ENCODE measurements at places on chromosomes 1 and 21.

DNA sequence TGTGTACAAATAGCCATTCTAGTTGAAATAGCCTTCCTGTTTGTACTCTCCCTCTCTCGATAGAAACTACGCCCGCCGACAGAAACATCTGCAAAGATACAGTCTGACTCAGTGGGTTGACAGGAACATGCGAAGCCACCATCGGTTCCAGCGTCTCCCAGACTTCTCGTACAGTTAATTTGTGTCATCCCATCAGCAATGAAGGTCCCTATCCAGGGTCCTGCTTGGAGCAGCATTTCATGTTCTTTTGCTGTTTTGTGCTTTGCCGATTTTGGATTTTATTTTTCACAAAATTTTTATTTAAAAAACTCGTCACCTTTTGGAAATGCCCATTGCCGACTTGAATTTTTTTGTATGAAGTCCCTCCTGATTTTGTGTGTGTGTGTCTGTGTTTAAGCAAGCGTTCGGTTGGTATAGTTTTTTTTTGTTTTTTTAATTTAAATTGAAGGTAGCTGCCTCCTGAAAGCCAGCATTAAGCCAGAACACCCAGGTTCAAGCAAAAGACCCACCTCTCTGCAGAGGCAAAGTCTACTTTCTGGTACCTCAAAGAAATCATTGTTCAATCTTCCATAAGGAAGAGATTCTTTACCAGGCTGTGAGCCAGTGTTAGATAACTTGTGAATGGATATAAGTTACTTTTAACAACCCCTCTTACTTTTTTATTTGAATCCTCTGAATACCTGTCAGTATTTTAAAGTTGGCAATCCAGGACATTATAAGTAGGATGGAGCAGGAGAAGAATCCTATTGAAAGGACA lies 14.7 kb downstream of the FNDC5 start:
- DNase-seq: no peak

DNA sequence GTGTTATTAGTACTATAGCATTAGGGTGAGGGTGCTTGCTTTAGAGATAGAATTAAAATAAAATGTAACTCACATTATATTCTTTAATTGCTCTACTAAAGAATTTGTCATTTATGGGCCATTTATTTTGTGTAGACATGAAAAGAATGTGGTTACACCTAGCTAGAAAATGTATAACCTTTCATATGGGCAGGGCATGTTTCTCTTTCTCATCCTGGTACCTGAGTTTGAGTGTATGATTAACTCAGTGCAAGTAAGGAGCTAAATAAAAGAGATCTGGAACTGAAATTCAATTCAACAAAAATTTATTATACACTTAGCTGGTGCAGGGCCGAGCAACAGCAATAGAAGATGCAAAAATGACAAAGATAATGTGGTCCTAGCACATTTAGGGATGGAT lies 47.4 kb downstream of the MAP3K7CL start:
- no peak for DNase-seq

GRCh38 chr1:62012836-62013235 lies 181.8 kb upstream of the L1TD1 start:
- no peak for DNase-seq

DNA sequence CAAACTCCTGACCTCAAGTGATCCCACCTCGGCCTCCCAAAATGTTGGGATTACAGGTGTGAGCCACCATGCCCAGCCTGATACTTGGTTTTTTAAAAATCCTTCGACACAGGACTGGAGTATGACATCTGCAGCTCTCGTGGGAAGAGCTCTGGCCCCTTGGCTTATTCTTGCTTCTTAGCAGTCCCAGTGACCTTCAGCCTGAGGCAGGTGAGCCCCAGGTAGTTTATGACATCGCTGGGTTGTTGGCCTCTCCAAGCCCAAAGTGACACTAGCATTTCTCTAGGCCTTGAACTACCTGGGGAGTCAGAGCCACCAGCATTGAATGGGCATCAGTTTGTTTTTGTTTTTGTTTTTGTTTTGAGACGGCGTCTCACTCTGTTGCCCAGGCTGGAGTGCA lies 15.9 kb upstream of the IFNGR2 start:
- DNase-seq: no peak

DNA sequence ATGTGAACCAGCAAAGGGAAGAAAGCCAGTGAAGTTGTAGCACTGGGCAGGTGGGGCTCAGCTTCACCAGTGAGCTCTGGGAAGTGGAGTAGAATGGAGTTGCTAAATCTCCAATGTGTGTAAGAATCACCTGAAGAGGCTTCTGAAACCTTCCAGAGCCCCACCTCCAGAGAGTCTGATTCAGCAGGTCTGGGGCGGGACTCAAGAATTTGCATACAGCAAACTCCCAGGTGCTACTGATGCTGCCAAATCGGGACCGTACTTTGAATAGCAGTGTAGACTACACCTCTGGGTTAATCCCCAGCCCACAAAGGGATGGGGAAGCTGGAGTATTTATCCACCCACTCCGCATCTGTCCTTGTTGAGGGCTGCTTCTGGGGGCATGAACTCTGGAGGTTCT lies 154.3 kb downstream of the IGSF21 start:
- no peak for DNase-seq

GRCh38 chr1:198500096-198500495 lies 40.4 kb downstream of the ATP6V1G3 start:
- no peak for DNase-seq

DNA sequence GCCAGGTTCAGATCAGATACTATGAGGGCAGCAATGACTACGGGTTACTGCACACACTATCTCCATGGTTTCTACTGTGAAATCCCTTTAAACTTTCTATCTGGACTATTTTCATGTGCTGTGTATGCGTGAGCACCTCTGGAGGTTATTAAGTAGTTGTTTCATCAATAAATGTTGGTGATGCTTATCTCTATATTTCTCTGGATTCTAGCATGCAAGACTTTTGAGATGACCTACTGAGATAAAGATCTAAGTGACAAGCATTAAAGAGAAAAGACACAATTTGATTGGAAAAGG lies 194.0 kb downstream of the NRIP1 start:
- no peak for DNase-seq

DNA sequence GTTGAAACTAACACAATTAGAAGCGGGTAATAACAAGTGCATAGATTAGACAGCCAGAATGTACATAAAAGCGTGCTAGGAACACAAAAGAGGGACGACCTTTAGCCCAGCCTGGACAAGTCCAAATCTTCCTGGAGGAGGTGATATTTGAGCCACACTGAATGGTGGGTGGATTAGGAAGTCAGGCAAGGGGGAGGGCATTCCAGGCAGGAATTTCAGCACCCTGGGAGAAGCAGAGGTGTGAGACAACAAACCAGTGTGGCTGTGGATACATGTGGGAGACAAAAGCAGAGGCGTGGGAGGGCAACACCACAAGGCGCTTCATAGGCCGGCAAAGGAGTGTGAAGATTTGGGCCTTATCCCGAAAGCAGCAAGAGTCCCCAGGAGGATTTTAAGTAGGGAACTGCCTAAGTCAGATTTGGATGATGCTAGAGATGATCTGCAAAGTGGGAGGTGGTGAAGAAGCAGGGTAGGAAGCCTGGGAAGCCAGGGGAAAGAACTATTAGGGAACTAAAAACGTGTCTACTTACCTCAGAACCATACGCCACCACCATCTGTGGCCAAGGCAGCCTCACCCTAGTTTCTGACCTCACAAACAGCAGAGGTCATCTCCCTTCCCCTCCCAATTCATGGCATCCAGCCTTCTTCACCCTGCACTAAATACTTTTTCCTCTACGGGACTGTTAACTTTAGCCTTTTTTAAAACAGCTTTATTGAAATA lies 81.8 kb downstream of the GLUL start:
- no peak for DNase-seq

- DNase-seq: no peak
Observed at GRCh38 chr1:98351561-98351960, 310.0 kb upstream of the SNX7 start.

- no peak for DNase-seq
Observed at GRCh38 chr1:112697781-112698201, 9.1 kb downstream of the RHOC start.

GRCh38 chr1:17381161-17381560 lies 9.2 kb downstream of the PADI6 start:
- no peak for DNase-seq

DNA sequence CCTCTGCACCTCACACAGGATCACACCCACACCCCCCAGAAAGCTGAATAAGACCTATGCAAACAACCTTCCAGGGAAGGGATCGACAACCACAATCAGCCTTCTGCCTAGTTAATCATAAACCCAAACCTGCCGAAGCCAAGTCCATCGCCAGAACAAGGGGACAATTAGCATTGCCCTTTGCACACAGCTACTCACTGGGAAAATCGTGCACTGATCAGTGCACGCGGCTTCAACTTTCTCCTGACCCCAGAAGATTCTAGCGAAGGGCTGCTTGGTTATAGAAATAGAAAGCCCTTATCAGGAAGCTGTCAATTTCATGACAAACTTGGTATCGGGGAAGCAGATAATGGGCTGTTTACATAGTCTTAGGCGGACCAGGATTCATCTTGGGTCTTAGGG lies 29.5 kb downstream of the RUNX1 start:
- DNase-seq: no peak

- DNase-seq: no peak
Observed at GRCh38 chr1:92458146-92458545, 28.6 kb downstream of the GFI1 start.

GRCh38 chr1:165036403-165036802 lies 320.1 kb downstream of the LMX1A start:
- DNase-seq: no peak

DNA sequence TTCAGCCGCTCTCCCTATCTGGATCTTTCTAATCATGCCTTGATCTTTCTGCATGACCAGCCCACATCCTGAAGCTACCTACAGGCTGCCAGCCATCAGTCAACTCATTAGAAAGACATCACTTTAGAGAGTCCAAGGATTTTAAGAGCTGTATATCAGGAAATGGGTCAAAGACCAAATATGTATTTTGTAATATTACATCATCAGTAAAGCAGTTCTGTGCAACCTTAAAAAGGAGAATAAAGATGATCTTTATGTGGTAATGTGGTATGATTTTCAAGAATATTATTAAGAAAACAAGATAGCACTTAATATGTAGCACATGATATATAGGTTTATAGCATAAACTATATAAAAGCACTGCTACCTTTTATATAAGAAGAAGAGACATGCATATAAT lies 47.6 kb downstream of the SLC30A7 start:
- no peak for DNase-seq

DNA sequence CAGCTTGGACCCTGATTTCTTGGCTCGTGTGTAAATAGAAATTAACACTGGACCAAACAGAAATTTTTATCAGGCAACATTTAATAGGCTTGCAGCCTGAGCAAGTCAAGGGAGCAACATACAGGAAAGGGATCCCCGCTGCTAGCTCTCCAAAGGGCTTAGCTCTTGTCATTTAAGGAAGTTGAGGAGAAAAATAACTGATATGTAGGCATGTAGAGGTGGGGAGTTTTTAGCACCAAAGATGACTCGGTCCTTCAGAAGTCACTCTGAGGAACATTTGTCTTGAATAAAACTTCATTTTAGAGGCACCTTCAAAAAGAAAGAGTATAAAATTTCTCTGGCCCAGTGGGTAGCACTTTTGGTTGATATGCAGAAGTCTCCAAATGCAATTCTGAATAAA lies 27.1 kb downstream of the GBP2 start:
- no peak for DNase-seq

DNA sequence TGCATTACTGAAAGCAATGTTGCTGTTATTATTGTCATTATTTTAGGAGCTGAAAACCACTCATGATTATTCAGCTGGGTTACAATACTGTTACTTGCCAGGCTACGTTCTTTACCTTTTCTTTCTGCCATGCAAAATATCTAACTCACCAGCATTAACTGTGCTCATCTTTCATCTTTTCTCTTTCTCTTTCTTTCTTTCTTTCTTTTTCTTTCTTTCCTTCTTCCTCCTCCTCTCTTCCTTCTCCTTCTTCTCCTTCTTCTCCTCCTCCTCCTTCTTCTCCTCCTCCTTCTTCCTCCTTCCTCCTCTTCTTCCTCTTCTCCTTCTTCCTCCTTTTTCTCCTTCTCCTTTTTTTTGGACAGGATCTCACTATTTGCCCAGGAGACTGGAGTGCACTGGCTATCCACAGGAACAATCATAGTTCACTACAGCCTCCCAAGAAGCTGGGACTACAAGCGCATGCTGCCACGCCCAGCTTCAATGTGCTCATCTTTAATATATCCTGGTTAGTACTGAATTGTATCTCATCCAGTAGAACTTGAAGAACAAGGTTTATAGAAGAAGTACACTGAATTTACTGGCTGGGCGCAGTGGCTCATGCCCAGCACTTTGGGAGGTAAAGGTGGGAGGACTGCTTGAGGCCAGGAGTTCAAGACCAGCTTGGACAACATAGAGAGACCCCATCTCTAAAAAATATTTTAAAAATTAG lies 6.9 kb upstream of the ZMYM4 start:
- no peak for DNase-seq

GRCh38 chr1:176545034-176545639 lies 82.2 kb downstream of the PAPPA2 start:
- no peak for DNase-seq

Data from NCI-H1105 (cell line).